ENCODE measurements at places on chromosomes 13 and 19. TPM values are rescaled to one million over a fixed set of nuclear protein-coding genes. Genes with fewer than 3 reads are reported as not detected.

Gene POLRMT
- polyA plus RNA-seq: 58.1 TPM

Gene OLFM2
- polyA plus RNA-seq: 17.0 TPM

Gene GDF15
- 3.2 TPM for polyA plus RNA-seq

Gene ZNF610
- polyA plus RNA-seq: 13.4 TPM

Gene MISP
- 6.5 TPM for polyA plus RNA-seq

Gene HIPK4
- 0.04 TPM for polyA plus RNA-seq

Gene FGF22
- 0.42 TPM for polyA plus RNA-seq
